HFFc6 (cell line): ENCODE measurements at places on chromosomes 7 and 10.

- DNase-seq, result no peak
Measured at GRCh38 chr7:101245147-101245668, 327 bp upstream of the FIS1 start.

DNA sequence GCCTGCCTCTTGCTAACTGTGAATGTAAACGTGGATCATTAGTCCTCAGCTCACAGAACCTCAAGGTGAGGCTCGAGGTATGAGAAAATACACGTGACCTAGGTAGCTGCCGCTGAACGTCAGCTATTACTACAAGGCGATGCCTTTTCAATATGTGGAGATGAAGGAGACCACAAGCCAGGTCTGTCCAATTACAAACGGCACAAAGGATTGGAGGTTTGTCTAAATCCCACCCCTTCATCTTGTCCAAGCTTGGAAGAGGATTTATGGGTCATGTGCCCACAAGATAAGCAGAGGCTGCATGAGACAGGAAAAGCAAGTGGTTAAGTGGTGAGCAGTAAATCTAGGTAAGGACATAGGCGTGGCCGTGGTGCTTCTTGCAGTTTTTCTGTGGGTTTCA, 3.4 kb downstream of the H2BK1 start:
- DNase-seq, result no peak

DNA sequence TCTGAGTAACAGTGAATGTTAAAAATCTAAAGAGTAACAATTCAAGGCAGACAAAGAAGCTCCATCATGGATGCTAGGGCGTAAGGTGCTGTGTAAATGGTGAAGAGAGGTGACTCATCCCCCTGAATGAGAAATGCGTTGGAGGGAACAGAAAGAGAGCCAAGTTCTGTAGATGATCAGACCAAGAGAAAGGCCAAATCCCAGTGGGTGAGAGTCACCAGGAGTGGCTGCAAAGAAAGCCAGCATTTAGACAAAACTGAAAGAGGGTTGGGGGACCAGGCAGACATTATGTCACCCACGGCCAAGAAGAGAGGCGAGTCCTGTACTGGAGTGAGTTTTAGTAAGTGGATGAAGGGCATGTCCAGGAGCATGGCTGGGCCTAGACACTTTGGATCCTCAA, 153.1 kb downstream of the TRIL start:
- DNase-seq, result peak; percentile 33

GRCh38 chr10:50846753-50847152, 38.7 kb downstream of the A1CF start:
- peak; percentile 7 for DNase-seq

- DNase-seq, result no peak
Measured at GRCh38 chr10:70592746-70593512, 9.6 kb downstream of the PRF1 start.

GRCh38 chr10:70985824-70986622, 97.7 kb upstream of the PCBD1 start:
- DNase-seq, result no peak

DNA sequence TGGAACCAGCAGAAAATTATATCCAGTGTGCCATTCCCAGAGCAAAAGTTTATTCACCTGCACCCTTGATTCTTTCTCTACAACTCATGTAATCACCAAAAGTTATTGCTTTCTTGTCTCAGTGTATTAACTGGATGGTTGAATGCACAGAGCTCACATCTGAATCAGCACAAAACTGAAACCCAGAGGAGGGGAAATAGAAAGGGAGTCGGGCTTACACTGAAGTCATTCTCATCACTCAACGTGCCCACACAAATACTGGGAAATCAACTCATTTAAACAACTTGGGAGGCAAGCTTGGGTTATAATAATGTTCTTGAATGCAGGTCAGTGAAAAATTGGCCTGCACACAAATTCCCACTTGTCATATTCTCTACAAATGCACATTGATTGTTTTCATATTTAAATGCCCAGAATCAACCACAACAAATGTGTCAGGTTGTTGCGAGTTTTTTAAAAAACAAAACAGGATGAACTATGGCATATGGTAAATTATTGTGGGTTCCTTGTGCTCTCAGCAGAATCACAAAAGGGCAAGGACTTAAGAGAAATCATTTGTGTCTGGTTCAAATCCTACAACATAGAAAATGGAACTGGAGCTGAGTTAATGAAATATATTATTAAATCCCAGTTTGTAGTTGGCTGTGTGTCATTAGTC, 125.9 kb upstream of the NOBOX start:
- DNase-seq, result no peak
